ENCODE measurements at places on chromosomes 11 and 22.

DNA sequence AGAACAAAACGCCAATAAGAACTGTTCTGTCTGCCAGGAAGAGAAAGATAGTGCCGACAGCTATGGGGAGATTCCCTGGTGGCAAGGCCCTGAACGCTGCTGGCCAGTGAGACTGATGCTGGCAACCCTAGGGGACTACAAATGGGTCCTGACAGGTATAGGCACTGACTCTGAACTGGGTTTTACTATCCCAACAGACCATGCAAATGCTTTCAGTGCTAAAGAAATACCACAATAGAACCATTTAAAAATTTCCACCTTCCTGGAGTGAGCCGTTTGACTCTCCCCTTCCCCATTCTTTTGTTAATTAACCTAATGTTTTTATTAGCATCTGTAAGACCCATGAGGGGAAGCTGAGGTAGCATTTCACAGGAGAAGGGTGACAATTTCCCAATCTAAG, 25.7 kb downstream of the USP28 start:
- no peak for DNase-seq

- no peak for DNase-seq
Observed at GRCh38 chr11:47378836-47379170, 456 bp upstream of the SPI1 start.

GRCh38 chr22:24285245-24285644, 14.6 kb downstream of the SPECC1L start:
- no peak for DNase-seq

DNA sequence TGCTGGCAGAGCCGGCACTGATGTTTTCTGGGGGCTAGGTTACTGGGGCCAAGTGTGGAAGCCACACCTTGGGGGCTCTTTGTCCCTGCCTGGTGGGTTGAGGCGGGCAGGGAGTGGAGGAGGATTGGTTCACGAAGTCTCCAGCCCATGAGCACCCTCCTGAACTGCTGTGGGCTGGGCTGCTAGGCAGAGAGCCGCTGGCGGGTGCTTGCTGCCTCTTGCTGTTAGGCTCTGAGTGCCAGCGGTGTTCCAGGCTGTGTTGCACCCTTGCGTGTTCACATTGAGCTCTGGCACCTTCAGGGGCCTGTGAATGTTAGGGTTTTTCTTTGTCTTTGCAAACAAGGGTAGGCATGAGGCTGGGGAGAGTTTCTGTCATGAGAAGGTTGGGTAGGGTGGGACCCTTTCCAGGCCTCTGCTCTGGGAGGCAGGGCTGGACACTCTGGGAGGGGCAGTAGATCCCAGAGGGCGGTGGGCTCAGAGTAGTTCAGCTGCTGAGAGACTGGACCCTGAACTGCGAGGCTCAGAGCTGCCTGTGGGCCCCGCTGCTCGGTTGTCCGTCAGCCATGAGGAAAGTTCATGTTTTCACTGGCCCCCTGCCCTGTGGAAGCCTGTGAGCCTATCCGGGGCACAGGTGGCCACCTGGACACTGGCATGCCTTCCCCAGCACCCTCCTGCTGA, 24.0 kb upstream of the TMEM191C start:
- no peak for DNase-seq

GRCh38 chr11:114091516-114092397, 32.2 kb downstream of the ZBTB16 start:
- no peak for DNase-seq

DNA sequence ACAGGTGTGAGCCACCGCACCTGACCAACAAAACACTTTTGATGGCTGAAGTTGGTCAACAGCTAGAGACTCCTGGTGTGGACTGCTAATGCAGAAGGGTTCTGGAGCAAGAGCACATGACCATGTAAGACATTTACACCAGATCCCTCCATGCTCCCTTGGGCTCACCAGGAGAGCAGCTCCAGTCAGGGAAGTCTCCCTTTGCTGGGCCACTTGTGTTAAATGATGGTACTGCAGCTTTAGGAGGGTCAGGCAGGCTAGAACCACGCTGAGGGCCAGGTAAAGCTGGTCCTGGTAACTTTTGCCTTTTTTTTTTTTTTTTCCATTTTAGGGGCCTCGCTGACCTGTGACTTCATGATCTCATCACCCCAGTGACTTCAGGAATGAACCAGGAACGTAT, 146.4 kb downstream of the FBXO7 start:
- no peak for DNase-seq

DNA sequence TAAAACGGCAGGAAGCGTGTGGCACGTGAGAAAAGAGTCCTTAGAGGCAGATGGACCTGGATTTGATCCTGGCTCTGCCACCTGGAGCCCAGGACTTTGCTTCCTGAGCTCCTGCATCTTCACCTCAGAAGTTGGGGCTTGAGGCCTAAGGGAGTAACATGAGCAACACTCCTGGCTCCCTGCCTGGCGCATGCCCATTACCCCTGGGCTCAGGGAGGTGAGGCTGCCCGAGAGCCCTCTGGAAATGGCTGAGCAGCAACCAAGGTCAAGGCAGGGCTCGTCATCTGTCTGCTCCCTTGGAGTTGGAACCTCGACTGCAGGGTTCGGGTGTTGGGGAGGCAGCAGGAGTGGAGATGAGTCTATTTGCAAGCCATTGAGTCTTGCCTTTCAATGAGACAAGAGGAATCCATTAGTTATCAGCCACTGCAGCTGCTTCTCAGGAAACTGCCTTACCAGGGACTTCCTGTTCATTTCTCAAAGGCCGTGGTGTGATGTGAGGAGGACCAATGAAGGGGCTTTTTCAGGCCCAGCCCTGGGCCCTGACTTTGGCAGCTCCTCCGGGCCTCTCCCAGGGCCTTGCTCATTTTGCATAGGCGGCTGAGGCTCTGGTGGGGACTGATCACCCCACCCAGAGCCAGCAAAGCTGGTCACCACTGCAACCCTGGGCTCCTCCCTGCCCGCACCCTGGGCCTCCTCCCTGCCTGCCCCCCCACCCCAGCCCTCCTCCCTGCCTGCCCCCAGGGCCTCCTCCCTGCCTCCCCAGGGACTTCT, 6.4 kb downstream of the FADS2 start:
- no peak for DNase-seq

GRCh38 chr11:66592457-66593302, at the start of the genes CCDC87 and CCS:
Gene CCDC87, minus strand, starts transcription at chr11:66593063. Its CDS starts 48 bp downstream, at chr11:66593015.
Gene CCS, plus strand, starts transcription at chr11:66593185. Its CDS starts 77 bp downstream, at chr11:66593262.
- peak; percentile 97 for DNase-seq

- no peak for DNase-seq
Observed at GRCh38 chr11:65537620-65538231, 12.8 kb downstream of the SCYL1 start.

GRCh38 chr22:42901790-42902508, 44.9 kb upstream of the ARFGAP3 start:
- no peak for DNase-seq

GRCh38 chr11:25350899-25351803, 854.3 kb downstream of the LUZP2 start:
- no peak for DNase-seq

DNA sequence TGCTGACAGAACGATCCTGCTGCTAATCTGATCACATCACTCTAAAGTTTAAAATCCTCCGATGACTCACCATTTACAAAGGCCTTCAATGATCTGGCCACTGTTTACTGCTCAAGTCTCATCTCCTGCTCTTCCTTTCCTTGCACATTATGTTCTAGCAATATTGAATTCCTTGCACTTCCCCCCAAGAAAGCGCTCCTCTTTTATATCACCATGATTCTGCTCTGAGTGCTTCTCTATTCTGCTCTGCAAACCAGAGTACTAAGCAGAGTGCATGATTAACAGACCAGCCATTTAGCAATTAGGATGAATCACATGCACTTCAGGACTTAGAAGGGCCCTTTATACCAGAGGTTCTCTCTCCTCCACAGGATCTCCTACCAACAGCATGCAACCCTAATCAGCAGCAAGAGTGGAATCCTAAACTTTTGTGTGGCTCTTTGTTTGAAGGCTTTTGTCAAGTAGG, 1122.8 kb upstream of the CCDC90B start:
- DNase-seq, result no peak

- no peak for DNase-seq
Observed at GRCh38 chr11:9273376-9274336, 8.5 kb upstream of the DENND5A start.

- no peak for DNase-seq
Observed at GRCh38 chr11:24900960-24901549, 404.2 kb downstream of the LUZP2 start.

- DNase-seq, result no peak
Observed at GRCh38 chr22:30196141-30196879, 50.2 kb downstream of the LIF start.

DNA sequence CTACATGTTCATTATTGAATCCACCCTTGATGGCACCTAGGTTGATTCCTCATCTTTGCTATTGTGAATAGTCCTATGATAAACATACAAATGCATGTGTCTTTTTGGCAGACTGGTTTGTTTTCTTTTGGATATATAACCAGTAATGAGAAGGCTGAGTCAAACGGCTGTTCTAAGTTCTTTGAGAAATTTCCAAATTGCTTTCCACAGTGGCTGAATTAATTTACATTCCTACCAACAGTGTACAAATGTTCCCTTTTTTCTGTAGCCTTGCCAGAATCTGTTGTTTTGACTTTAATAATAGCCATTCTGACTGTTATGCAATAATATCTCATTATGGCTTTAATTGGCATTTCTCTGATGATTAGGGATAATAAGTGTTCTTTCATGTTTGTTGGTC, 184.9 kb downstream of the CASP12 start:
- DNase-seq, result no peak

DNA sequence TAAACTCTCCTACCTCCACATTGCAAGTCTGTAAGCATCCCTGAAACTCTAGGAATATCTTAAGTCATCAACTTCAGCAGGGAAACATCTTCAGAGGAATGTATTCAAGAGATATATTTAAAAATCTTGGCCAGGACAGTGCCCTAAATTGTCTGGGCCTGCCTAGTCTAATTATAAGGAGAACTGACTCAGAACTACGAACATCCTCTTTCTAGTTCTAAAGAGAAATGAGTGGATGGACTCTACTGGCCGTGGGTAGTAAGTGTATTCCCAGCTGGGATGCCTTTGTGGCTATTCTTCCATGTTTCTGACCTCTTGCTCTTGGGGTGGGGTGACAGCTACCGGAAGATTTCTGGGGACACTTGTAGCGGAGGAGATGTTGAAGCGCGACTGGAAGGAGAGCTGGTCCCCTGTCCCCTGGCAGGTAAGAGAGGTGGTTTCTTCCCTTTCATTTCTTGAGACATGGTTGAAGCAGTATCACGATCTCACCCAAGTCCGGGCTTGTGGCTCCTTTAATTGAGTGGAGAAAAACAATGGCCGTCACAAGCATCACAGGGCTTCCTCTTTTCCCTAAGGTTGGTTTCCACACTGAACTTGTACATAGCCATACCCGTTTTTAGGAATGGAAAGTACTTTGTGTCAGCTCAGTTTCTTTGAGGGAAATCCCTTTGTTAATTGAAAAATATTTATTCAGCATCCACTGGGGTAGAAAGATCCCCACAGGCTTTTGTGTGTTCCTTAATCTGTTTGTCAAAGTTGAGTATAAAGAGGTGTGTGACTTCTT, 97.7 kb upstream of the SORL1-AS1 start:
- no peak for DNase-seq

DNA sequence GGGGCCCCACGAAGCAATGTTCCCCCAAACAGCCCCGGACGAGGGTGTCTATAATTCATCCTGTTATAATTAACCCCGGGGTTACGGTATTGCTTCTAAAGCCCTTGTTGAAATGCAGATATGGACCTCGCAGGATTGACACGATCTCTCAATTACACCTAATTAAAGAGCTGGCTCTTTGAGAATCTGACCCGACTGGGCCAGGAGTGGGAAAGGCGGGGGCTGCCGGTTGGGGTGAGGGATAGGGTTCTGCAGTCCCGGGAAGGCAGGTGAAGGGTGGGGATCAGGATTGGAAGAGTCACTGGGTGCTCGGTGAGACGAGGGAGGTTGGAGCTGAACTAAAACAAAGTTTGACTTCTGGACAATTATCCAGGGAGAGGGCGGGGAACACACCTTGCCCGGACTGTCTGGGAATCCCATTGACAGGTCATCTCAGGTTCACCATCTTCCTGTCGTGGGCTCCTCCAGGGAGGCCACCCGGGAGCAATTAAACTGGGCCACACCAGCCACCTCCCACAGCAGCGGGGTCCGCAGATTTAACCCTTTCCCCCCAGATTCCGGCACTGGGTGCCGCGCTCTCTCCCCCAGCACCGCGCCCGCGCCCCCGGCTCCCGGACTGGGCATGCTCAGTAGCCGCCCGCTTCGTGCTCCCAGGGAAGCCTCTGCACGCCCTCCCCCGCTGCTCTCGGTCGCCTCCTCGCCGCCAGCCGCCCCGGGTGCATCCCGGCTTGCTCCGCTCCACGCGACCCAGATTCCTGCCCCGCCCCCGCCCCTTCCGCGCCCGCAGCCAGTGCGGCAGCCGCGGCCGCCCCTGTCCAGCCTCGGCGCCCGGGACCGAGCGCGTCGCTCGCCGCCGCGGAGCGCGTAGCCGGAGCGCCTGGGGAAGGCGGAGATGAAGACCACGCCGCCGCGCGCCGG, at the start of gene ELMOD1:
Gene ELMOD1, plus strand, starts transcription at position 688 of the 918 bp plus-strand sequence. CDS start 27,043 bp downstream, outside the sequence.
- DNase-seq, result no peak

DNA sequence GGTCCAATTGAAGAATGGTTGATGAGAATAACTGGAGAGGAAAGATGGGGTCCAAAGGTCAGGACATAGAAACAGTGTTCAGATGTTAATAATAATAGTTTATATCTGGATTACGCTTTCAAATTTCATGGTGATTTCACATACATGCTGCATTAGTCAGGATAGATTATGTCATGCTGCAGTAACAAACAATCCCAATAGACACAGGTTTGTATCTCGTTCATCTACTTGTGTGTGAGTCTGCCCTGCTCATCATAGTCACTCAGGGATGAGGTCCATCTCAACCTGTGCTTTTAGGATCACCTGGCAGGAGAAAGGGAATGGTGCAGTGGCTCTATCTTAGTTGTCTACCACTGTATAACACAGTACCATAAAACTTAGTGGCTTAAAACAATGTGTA, 48.0 kb upstream of the PLET1 start:
- no peak for DNase-seq

DNA sequence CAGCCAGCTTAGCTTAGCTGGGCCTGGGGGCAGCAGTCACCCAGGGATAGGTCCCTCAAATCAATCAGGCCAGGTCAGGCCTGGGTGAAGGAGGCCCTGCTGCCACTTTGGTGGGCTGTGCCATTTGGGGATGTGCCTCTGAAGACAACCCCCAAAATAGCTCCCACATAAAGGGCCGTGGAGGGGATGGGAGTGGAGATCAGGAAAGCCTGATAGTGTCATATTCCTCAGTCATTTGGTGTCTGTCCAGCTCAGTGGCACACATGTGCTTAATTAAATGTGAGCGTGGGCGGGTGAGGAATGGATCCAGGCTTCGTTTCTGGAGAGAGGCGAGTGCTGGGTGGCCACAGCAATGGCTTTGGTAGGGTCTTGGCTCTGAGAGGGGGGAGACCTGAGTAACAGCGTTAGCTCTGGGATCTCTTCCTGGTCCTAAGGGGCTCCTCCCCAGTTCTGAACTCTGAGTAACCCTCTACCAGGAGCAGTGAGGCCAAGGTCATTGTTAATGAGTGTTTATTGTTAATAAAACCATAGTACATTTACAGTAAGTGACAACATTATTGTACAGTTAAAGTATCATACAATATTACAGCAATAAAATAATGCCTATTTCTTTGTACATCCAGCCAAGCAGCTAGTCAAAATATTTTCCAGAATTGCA, 45.2 kb downstream of the NAT10 start:
- no peak for DNase-seq

- no peak for DNase-seq
Observed at GRCh38 chr11:72305891-72306585, 62.1 kb upstream of the PHOX2A start.

Data from activated T-cell treated with anti-CD3 and anti-CD28 coated beads for 4 hours (primary cell).